ENCODE measurements at places on chromosomes 5 and 9.

GRCh38 chr5:124581738-124582560, 164.5 kb downstream of the ZNF608 start:
- peak; percentile 37 for DNase-seq

DNA sequence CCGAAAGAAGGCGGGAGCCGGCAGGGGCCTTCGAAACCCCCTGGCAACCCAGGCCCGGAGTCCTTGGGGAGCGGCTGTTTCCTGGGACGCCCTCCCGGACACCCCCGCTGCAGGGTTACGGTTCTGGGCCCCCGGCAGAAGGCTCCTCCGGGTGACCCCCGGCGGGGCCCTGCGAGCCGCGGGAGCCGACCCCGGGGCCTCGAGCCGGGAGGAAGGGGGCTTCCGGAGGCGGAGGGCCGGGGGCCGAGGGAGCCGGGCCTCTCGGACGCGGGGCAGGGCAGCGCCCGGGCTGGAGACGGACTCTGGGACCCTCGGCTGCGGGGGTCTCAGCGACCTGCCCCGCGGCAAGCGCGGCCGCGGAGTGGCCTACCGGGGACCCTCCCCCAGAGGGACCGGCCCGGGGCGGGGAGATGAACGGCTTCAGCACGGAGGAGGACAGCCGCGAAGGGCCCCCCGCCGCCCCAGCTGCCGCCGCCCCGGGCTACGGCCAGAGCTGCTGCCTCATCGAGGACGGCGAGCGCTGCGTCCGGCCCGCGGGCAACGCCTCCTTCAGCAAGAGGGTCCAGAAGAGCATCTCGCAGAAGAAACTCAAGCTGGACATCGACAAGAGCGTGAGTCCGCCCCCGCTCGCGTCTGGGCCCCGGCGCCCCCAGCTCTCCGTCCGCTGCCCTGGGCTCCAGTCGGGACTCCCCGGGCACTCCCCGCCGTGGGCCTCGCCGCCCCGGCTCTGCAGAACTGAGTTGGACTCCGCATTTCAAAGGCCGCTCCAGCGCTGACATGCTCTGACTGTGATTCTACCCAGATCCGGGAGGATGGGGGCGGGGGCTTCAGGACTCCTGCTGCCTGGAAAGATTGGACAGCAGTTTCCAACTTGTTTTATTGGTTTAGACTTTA, 645 bp downstream of the SAP30L start:
- peak; percentile 82 for DNase-seq

GRCh38 chr9:136485049-136486045, 2.5 kb upstream of the SEC16A start:
- peak; percentile 81 for DNase-seq

- peak; percentile 75 for DNase-seq
Observed at GRCh38 chr5:141958113-141958512, at the start of gene PCDH12. PCDH12 (minus strand) TSS chr5:141958202; CDS start chr5:141957851, 351 bp downstream.

DNA sequence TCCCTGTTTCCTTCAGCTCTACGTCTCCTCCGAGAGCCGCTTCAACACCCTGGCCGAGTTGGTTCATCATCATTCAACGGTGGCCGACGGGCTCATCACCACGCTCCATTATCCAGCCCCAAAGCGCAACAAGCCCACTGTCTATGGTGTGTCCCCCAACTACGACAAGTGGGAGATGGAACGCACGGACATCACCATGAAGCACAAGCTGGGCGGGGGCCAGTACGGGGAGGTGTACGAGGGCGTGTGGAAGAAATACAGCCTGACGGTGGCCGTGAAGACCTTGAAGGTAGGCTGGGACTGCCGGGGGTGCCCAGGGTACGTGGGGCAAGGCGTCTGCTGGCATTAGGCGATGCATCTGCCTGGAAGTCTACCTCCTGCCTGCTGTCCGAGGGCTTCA, 27.7 kb downstream of the ABL1 start:
- no peak for DNase-seq

DNA sequence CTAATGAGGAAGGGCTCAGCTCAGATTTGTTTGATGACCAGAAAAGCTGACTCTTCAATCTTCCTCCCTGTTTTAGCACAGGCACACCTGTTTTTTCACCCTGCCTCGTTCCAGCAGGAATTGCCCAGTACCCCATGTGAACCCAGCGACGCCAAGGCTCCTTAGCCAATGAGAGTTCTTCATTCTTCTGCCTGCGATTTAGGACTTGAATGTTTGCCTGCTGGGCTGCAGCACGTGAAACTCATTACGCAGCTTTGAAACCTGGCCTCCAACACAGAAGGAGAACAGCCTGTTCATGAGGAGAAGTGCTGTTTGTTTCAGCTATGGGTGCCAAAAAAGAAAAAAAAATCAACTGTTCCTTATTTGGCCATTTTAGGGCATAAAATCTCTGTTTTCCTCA, 315.5 kb downstream of the TRPM3 start:
- DNase-seq, result peak; percentile 38

GRCh38 chr9:108434502-108434901, 421.3 kb downstream of the ACTL7B start:
- no peak for DNase-seq

GRCh38 chr9:120408680-120409258, 171.2 kb downstream of the CDK5RAP2 start:
- DNase-seq, result no peak

GRCh38 chr5:176902102-176902814, 3.1 kb upstream of the HK3 start:
- DNase-seq, result no peak

DNA sequence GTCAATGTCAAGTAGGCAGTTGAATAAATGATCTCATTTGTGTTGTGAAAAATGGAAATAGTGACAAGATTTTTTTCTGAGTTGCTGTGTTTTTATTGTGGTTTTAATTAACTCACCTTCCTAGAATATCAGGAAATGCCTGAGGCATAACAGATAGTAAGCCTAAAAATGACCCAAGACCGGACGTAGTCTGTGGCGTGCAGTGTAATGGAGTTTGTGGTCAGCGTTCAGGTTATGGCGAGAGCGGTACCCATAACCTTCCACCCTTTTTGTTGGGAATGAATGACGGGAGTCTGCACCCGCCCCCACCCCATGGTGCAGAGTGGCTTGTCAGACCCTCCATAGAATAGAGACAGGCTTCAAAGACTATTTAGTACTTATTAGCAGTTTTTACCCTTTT, 119.3 kb downstream of the GALNT10 start:
- DNase-seq, result no peak

GRCh38 chr9:37464426-37465248, 613 bp downstream of the ZBTB5 start:
- no peak for DNase-seq

DNA sequence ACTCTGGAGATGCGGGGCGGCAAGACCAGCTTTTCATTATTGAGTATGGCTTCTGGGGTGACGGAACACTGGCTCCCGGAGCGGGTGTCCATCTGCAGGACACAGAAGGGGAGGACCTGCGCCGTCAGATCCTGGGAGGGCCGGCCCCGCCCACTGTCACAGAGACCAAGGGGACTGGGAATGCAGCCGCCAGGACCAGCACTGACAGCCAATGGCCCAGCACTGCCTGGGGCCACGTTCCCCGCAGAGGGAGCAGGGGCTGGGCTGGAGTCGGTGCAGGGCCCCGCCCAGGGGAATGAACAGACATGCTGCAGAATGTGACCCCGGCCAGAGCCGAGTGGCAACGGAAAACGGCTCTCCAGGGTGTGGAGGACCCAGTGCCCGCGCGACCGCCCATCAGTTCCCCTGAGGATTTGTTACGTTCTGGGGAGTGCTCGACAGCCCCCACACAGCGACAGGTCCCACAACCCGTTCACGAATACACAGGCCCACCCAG, at the start of gene ZDHHC11:
ZDHHC11 (minus strand) TSS at position 476 of the 496 bp plus-strand sequence; CDS start at position 92, 384 bp downstream.
- DNase-seq, result no peak

DNA sequence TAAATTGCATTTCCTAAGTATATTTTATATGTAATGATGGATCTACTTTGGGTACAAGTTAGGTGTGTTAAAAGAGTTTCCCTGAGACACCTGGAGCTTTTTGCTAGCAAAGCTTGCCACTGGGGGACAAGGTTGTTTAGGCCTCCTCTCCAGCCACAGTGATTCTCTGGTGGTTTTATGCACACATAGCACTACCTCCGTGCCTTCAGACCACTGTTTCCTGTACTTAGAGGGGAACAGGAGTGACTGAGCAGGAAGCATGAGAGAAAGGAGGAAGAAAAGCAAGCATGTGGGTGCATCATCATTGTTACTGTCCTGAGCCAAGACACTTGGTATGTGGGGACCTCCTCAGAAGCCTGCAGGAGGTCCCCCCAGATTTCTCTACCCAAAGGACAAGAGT, 272.1 kb downstream of the RASEF start:
- no peak for DNase-seq

GRCh38 chr9:123536455-123536868, 180.5 kb downstream of the CRB2 start:
- DNase-seq, result no peak

- DNase-seq, result no peak
Observed at GRCh38 chr5:38285226-38285625, 26.9 kb downstream of the EGFLAM start.

DNA sequence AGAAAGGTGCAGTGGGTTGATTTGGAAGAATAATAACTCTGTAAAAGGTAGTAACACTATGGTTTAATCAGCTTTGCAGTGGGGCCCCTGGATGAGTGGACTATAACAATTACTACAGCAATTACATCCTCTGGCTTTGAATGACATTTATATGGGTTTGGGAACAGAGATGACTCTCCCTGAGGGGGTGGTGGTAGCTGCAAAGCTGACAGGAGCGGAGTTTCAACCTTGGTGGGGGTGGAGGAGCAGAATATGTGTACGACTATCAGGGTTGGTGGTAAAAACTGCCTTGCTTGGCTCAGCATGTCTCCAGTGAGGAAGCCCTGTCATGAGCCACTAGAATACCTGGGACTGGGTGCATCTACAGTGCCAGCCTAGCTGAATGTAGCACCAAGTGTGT, 28.3 kb upstream of the NR3C1 start:
- DNase-seq, result no peak

DNA sequence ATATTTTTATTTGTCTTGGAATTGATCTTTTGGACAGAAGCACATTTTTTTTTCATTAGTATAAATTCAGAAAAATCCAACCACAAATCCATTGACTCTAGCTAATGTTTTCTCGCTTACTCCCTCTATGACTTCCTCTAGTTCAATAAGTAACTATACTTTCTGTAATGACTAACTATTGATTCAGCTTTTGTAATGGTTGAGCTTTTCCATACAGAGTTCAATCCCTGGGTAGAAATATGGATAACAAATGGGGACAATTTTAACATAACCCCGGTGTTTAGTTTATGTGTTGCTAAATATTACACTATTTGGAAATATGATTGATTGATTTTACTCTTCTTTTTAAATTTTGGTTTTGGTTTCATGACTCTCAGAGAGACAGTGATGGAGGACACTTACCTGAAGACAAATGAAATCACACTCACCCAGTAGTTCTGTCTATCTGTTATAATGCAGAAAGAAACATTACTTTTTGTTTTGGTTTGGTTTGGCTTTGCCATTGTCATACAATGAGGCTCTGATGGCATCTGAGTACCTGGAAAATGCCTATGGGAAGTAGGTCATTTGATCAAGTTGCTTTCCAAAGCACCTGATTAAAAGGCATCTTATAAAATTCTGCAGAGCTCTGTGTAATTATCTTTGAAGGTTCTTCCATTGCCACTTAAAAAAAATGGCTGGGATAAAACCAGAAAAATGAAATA, 309.7 kb upstream of the MPDZ start:
- no peak for DNase-seq

DNA sequence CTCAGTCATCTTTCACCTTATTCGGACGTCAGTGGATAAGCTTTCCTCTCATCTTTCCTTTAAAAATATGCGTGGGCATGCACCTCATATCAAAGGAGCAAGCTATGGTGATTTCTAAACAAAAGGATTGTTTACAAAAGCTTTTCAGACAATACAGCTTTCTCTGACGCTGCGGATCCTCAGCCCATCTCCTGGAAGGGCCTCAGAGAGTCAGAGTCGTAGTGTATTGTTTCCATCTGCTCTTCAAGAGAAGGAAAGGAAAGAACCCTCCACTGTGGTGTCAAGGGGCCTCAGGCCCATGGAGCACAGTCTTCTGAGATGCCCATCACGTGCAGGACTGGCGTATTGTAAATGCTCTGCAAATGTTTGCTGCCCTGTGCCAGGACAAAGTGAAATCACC, 163.4 kb upstream of the MAP1B start:
- DNase-seq, result no peak

GRCh38 chr5:122871661-122872060, 26.2 kb downstream of the SNX24 start:
- DNase-seq, result no peak

- no peak for DNase-seq
Observed at GRCh38 chr5:77925503-77925902, 149.4 kb upstream of the TBCA start.

GRCh38 chr5:138349852-138350562, 2.5 kb upstream of the KDM3B start:
- DNase-seq, result no peak

GRCh38 chr9:137488327-137488653, 29.2 kb upstream of the NSMF start:
- no peak for DNase-seq

DNA sequence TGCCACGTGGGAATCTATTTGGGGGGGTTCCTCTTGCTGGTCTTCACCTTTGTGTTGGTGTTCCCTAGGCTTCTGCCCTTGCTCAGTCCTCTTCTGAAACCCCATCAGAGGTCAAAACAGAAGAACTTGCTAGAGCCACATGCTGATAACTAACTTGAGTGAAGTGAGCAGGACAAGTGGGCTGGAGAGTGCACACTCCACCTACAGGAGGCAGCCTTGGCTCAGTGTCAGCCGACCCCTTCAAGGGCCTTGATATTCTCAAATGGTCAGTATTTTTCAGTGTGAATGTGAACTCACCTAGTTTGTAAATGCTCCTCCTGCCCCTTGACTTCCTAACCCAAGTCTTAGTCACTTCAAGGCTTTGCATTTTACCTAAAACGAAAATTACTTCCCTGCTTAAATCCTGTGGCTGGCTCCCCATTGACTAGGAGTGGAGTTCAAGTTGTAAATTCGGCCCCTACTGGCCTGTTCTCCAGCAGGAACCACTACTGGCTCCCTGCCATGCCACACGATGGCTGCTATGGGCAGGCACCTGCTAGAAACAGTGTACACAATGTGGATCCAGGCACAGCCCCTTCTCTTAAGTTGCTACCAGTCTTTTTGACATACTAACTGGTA, 3.6 kb upstream of the SLC1A3 start:
- DNase-seq, result no peak

GRCh38 chr5:156693113-156693512, 157.0 kb upstream of the PPP1R2B start:
- DNase-seq, result no peak

- peak; percentile 87 for DNase-seq
Observed at GRCh38 chr5:39420482-39421145, 4.2 kb downstream of the DAB2 start.

- no peak for DNase-seq
Observed at GRCh38 chr9:107928701-107929371, 439.3 kb upstream of the KLF4 start.

DNA sequence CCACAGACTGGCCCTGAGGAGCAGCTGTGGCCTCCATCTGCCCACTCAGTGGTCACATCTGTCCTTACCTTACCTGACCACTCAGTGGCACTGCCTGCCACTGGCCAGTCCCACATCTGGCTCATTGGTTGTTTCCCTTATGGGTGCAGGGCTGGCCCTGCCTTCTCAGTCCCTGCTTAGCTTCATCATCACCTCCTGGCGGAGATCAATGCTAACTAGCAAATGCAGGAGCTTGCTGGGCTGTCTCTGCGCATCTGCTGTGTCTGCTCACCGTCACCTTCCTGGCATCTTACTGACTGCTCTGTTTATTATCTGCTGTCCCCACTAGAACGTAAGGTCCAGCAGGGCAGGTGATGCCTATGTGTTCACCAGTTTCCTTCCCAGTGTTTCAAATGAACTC, 356.9 kb downstream of the SEMA5A start:
- DNase-seq, result no peak

All from left hindlimb (tissue), 1 donor.